ENCODE measurements at places on chromosomes 4 and X.

DNA sequence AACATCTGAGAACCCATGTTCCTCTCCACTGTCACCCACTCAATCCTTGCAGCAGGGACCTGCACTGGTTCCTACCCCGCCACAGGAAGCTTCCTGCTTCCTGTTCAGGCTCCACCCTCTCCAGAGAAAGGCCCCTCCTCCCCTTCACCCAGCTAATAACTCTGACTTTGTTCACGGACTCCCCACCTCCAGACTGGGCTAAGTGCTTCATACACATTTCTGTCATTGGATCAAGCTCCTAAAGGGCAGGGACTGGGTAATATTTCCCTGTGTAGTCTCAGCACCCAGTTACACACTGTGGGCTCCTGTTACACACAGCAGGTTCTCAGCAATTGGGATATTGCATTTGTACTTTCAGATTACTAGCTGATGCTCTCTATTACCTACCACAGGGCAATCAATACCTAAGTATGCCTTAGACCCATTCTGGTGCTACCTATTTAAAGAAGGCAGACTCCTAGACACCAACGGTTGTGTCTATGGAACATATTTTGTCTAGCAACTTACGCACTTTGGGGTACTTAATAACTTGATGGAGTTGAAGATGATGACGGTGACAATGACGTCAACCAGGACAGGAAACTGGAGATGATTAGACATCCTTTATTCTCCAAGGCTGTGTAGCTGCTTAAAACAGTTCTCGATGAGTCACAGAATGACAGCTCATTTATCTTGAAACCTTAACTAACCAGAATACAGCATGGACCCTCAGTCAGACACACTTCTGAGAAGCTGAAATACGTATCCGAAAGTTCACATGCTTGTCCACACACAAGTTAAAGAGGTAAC, 58.1 kb downstream of the MAML3 start:
- DNase-seq: peak; percentile 29

GRCh38 chr4:146142768-146143167, 32.8 kb upstream of the LSM6 start:
- no peak for DNase-seq

DNA sequence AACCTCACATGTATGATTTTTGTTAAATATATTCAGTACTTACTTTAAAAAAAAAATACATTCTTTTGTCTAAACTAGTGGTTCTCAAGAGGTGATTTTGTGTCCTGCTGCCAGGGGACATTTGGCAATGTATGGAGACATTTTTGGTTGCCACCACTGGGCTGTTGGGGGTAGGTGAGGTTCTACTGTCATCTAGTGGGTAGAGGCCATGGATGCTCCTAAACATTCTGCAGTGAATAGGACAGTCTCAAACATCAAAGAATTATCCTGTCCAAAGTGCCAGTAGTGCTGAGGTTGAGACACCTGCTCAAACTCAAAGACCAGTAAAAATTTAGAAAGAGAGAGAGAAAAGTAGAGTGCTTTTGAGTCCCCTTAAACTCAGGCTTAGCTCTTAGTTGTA, 32.9 kb upstream of the PGM2 start:
- peak; percentile 10 for DNase-seq

GRCh38 chr4:6984612-6985425, 58.4 kb upstream of the TADA2B start:
- no peak for DNase-seq

- peak; percentile 16 for DNase-seq
These were observed at the start of gene MGARP for GRCh38 chr4:139279760-139280620. MGARP (minus strand) TSS chr4:139280225; CDS start chr4:139280158, 67 bp downstream.

DNA sequence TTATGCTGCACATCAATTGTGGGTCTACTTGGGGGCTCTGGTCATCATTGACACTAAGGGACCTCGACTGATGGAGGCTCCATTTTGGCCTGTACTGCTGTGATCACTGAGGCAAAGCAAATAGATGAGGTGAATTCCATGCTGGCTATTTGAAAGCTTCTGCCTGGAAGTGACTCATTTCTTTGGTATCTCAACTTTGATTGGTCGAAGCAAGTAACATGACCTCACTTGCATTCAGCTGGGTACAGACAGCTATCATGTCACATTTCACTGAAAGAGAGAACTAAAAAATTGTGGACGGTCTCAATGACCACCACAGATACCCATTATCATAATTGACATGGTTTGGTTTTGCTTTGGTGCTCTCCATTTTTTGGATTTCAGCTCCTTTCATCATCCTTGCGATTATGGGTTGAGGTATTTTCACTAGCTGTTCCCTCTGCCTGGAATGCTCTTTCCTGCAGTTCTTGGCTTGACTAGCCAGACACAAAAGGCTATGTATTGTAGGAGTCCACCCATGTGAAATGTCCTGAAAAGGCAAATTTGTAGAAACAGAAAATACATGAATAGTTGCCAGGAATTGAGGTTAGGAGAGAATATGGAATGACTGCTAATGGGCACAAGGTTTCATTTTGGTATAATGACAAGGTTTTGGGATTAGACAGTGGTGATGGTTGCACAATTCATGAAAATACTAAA, 369.2 kb upstream of the LCORL start:
- DNase-seq: no peak

DNA sequence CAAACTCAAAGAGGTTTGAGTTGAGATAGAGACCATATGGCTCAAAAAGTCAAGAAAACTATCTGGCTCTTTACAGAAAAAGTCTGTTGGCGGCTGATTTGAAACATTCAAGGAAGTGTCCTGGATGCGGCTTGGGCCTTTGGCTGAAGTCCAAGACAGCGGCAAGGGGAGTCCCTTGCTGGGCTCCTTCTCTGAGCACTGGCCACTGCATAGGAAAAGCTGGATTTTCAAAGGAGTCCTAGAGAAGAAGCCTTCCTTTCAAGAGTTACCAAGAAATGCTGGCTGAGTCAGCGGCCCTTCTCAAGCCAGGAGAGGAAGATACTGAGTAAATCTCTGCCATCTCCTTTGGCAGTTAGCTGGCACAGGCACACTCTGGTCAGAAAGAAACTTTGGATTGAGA, 12.1 kb downstream of the APLN start:
- DNase-seq: no peak

- DNase-seq: no peak
These were observed 16.2 kb downstream of the ADAM29 start for GRCh38 chr4:174934360-174934759.

DNA sequence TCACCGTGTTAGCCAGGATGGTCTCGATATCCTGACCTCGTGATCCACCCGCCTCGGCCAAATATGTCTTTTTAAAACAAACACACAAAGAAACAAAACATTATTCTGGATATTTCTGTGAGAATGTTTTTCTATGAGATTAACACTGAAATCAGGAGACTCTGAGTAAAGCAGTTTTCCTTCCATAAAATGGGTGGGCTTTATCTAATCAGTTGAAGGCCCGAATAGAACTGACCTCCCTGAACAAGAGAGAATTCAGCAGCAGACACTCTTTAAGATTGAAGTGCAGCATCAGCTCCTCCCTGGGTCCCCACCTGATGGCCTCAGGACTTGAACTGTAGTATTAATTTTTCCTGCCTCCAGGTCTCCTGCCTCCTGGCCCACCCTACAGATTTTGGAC, 22.4 kb upstream of the SOD3 start:
- DNase-seq: no peak

- no peak for DNase-seq
These were observed 23.5 kb upstream of the CA5B start for GRCh38 chrX:15714529-15714928.

DNA sequence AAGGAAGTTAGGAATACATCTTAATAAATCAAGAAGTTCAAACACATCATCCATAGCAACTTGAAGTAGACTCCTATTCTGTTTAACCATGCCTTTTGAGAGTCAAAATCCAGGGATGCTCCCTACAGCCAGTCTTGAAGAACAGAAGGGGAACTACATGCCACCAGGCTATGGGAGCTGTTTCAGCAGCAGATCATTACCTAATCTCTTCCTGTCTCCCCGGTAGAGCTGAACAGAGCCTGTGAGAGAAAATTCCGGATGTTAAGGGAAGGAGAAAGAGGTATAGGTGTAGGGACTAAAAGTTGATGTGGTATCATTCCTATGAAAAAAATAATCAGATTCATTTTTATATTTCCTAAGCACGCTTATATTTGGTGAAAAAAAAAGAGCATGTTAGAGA, 352.2 kb downstream of the SPRY1 start:
- no peak for DNase-seq

DNA sequence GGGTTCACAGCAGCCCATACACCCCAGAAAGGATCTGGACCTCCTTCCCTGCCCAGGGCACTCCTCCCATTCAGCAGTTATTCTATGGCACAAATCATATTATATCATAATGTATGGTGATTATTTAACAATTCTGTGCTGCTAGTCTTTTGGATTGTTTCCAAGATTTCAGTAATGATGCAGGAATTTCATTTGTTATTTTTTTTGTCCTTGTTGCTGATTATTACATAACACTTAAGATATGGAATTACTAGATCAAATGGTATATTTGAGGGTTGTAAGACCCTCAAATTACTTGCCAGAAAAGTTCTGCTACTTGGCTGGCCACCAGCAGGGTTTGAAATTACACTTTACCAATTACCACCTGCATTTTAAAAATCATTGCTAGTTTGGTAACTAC, 36.4 kb downstream of the QDPR start:
- no peak for DNase-seq

- no peak for DNase-seq
These were observed 652 bp downstream of the SRPX start for GRCh38 chrX:38220024-38220414.

DNA sequence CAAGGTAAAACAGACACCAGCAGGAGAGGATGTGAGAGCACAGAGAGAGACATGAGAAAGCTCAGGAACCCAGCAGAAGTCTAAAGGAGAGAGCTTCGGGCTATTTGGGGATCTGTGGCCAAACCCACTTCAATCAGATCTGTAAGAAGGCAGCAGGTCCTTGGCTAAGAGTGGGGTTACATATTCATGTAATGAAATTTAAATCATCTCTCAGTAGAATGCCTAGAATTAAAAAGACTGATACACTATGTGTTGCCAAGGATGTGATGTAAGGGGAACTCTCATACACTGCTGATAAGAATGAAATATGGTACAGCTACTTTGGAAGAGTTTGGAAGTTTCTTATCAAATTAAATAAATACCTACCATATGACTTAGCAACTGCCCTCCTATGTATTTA, 35.8 kb downstream of the PDE5A start:
- no peak for DNase-seq

DNA sequence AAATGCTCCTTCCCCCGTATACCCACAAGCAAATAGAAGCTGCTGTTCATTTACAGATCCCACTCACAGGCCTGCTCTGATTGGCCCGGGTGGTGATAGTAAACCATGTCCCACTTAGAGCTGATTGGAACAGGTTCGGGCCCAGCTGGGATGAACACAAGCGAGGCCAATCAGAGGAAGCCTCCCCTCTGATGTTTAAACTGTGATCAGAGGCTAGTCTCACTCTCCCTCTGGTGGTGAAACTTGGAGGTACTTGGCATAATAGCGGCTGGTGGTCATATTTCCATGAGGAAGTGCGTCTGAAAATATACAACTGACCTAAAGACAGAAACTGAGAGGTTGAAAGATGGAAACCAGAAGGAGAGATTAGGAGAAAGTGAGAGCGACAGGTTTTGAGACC, 51.5 kb upstream of the TRPC3 start:
- no peak for DNase-seq

GRCh38 chr4:832536-832935, 6.6 kb upstream of the CPLX1 start:
- DNase-seq: no peak

- DNase-seq: no peak
These were observed 14.9 kb downstream of the MSANTD1 start for GRCh38 chr4:3263876-3264193.

- no peak for DNase-seq
These were observed 1.4 kb upstream of the KLF3 start for GRCh38 chr4:38662522-38663089.

DNA sequence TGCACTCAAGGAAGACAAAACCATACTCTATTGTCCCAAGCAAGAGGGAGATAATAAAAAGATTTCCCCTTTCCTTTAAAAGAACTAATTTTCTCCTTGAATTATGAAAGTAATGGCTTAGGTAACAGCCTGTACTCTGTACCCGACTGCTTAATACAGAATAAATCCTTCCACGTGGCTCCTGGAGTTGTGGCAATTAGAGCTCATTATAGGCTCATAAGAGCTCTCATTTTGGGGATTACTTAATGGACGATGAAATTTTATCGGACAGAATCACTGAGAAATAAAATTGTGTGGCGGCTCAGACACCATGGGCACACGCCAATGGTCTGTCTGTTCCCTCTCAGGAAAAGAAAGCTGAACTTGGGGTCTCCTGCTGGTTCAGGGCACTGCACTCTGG, 2.8 kb upstream of the GSX2 start:
- DNase-seq: no peak

- DNase-seq: no peak
These were observed 87.6 kb downstream of the DCUN1D4 start for GRCh38 chr4:51930557-51930956.

- DNase-seq: no peak
These were observed 2.7 kb downstream of the SLC39A8 start for GRCh38 chr4:102342404-102343074.

GRCh38 chrX:64580035-64580434, 184.8 kb upstream of the MTMR8 start:
- no peak for DNase-seq

- no peak for DNase-seq
These were observed 138.6 kb downstream of the AMELX start for GRCh38 chrX:11431786-11432185.

DNA sequence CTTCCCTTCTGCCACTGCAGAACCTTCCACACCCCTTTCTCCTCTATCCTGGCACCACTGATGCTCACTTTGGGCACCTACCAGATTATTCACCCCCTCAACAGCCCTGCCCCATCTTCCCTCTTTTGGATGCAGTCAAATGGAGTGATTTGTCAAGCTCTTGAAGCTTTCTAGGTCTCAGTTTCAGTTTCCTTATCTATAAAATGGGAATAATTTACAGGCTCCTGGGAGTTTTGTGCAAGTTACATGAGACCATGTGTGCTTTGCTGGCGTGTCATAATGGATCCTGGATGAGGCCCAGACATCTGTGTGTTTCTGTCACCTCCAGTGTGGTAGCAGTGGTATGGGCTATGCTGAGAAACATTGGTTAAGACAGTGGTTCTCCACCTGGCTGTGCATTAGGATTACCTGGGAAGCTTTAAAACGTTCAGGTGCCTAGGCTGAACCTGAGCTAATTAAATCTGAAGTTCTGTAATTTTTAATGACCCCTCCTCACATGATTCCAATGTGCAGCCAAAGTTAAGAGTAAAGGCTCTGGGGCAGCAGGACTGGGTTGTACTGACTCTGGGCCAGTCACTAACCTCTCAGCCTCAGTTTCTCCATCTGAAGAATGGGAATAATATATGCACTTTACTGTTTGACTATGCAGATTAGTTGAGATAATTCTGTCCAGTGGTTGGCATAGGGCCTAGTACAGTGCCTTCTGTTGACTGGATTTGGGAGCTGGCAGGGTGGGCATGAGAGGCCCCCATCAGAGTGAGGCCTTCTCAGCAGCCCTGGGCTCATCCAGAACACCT, 6.8 kb upstream of the MGST2 start:
- no peak for DNase-seq

GRCh38 chrX:1464971-1465285, 12.2 kb upstream of the ASMTL start:
- DNase-seq: peak; percentile 11

Data from activated gamma-delta T cell treated with Interleukin-2 at 50 U/mL for 16 hours (primary cell).